GDM1 (cell line): ENCODE measurements at places on chromosomes 5 and 9.
A peak's percentile ranks its signal among the peaks of the same experiment; 100 is the strongest.

DNA sequence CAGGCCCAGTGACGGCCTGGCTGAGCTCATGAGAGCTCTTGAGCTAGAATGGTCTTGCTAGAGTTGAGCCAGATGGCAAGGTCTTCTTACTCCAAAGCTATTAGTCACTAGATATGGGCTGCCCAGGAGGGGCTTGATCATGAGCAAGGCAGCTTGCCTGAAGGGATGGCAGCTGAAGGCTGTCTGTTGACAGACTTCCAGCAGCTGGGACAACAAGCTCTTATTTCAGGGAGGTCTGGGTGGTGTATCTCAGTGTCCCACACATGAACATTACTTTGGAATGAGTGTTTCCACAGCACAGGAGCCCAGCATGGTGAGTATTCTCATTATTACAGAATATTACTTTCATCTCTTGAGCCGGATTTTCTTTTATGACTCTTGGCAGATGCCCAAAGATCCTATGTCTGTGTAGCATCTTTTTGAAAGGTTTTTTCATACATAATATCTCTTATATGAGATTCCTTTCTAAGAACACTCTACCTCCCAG lies 414.1 kb downstream of the ARHGEF28 start:
- DNase-seq, result no peak

DNA sequence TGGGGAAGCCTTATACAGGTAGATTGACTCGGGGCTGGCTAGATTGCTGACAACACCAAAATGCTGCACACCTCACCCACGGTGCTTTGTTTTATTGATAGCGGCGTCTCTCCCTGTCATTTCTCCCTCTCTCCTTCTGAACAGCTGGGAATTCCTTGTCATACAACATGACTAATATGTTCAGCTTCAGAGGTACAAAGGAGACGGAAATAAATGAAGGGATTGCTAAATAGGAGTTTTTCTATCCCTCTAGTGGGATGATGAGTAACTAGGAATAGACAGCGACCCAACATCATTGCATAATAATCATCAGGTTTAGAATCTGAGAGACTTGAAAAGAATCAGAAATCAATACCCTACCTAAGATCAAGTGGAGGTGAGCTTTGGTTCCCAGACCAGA lies 337.7 kb upstream of the PANK3 start:
- no peak for DNase-seq

GRCh38 chr9:4822057-4822456 lies 29.3 kb downstream of the RCL1 start:
- DNase-seq, result no peak

DNA sequence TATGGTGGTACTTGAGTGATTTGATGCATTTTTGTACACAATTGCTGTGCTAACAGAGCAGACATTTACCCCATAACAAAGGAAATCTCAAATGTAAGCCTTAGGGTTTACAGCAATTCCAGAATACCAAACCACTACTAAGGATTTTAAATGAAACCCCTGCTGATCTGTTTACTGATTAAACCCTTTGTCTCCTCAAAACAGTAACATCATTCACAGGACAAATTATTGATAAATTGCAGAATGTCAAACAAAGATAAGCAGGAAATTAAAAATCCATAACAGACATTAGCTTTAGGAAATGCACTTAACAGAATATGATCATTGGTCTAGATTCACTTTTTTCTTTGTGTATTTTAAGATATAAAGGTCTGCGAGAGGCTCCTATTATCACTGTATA lies 1016.4 kb upstream of the DMAC1 start:
- no peak for DNase-seq

DNA sequence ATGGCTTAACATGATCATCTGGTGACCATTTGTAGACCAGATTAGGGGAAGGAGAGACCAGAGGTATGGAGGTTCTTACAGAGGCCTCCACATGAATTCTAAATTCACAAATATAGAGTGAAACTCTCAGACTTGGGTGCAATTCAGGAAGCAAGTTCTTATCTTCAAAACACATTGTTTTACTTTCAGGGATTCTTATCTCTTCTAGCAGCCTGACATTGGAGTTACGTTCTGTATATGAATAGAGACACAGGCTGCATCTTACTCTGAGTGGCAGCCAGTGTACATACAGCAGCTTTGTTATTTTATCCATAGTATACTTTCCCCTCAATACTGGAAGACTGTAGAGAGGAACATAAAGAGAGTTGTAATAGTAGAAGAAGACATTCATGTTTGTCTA lies 1331.7 kb upstream of the WWC1 start:
- no peak for DNase-seq

- peak; percentile 12 for DNase-seq
These were observed 4.6 kb downstream of the NIPAL4 start for GRCh38 chr5:157464519-157465171.

GRCh38 chr9:15635752-15636151 lies 82.9 kb downstream of the CCDC171 start:
- peak; percentile 5 for DNase-seq

GRCh38 chr5:68999181-68999580 lies 94.6 kb upstream of the SLC30A5 start:
- DNase-seq, result no peak

- DNase-seq, result no peak
These were observed 456.7 kb downstream of the TLE4 start for GRCh38 chr9:80028501-80028900.

DNA sequence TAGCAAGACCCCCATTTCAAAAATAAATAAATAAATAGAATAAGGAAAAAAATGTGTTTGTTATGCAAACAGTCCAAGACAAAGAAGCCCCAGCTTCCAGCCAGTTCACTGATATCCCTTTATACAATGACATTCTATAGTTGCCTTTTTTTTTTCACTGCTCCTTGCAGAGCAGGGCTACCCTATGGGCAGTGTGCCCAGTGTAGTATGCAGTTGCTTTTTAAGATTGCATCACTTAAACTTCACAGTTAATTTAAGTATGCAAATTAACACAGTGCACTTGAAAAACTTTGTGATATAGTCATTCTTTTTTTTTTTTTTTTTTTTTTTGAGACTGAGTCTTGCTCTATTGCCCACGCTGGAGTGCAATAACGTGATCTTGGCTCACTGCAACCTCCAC lies 40.8 kb upstream of the ARRDC3 start:
- DNase-seq, result no peak

- DNase-seq, result no peak
These were observed 39.2 kb downstream of the NEK6 start for GRCh38 chr9:124296796-124297550.

DNA sequence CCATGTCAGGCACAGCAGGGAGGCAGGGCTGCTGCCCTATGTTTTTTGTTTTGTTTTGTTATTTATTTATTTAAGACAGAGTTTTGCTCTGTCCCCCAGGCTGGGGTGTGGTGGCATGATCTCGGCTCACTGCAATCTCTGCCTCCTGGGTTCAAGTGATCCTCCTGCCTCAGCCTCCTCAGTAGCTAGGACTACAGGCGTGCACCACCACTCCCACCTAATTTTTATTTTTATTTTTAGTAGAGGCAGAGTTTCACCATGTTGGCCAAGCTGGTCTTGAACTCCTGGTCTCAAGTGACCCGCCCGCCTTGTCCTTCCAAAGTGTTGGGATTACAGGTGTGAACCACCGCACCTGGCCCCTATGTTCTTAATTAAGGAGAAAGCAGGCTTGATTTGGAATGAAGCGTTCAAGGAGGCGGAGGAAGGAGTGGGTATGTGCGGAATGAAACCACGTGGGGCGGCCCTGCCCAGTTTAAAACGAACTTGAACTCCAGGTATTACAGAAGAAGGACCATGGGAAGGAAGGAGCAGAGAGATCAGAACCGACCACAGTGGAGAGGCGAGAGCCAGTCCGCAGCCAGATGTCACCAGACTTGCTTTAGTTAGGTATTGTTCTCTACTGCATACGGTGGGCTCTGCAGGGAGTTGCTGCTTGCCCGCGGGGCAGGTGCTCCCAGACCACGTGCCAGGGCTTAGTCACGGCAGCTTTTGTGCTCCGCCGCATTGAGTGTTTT lies 34.9 kb upstream of the EPB41L4B start:
- DNase-seq, result no peak

DNA sequence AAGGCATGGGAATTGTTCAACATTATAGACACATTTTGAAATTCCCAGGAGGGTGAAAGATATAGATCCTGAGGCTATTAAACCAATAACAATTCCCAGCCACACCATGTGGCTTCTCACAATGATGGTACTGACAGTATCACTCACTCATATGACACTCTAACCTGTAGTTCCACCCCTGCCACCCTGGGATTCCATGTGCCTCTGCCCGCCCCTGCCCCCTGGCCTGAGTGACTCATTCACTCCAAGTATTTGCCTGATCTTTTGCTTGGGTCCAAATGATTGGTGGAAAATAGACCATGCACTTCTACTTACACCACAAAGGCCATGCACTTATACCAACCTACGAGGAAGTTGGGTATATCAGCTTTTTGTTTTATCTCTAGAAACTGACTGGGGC lies 305.2 kb upstream of the DAB2 start:
- DNase-seq, result no peak

DNA sequence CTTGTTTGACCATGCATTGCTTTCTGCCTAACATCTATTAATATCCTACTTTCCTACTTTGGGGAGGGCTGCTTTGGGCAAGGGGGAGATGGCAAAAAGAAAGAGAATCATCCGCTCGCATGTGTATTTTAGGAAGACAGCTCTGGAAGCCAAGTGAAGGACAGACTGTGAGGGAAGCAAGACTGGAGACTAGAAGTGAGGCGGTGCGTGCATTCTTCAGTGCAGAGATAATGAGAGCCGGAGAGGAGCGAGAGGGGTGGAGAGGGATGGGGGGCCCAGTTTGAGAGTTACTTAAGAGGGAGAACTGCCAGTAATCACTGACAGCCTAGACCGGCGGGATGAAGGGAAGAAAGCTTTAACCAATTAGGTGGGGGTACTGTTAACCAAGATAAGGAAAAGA lies 151.7 kb upstream of the RAPGEF1 start:
- no peak for DNase-seq

DNA sequence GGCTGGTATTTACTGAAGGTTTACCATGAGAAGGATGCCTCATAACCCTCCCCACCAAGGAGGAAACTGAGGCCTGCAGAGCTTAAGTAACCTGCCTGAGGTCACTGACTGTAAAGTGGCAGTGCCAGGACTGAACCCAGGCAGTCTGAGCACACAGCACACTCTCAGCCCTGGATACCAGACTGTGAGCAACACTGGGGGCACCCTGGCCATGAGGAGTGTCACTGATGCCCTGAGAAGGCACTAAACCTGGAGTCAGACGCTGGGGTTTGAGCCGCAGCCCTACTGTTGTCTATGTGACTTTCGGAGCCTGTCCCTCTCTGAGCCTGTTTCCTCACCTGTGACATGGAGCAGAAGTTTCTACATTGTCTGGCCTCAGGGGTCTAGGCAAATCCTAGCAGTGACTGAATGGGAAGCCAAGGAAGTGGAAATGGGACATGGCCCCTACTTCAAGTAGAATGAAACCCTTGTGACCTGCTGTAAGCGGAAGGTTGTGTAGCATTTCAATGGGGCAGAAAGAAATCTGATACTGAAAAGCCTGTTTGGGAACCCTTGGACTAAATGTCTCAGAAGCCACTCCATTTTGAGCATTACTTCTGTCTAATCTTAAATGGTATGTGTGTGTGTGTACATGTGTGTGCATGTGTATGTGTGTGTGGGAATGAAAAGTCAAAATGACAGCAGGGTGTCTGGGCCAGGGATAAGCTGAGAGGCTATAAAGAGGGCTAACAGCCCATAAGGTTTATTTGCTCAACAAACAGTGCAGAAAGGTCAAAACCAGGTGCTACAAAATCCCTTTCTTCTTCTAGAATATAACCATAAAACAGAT lies 36.0 kb downstream of the B4GALT1 start:
- no peak for DNase-seq

DNA sequence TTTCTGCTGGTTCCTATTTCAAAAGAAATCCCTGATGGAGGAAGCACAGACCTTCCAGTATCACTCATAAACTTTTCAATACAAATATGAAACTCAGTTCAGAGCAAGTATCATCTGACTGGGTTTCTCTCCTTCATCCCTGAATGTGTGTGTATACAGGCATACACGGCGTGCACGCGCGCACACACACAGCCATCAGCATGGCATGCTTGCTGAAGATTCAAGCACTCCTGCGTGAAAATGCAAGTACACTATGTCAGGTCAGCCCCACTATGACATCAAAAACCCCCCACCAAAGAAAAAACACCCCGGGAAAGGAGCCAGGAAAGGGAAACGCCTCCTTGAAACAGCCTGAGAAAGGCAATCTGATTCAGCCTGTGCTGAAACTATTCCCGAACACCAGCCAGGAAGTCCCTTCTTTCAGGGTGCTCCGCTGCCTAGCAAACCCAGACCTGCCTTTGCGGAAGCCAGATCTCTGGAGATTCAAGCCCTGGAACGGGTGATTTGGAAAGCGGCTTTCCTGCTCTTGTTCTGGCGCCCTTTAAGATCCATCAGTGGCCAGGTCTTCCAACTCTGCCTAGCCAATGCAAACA lies 831 bp downstream of the KLHL3 start:
- DNase-seq, result no peak

GRCh38 chr5:142680605-142681259 lies 5.2 kb downstream of the FGF1 start:
- DNase-seq, result no peak

DNA sequence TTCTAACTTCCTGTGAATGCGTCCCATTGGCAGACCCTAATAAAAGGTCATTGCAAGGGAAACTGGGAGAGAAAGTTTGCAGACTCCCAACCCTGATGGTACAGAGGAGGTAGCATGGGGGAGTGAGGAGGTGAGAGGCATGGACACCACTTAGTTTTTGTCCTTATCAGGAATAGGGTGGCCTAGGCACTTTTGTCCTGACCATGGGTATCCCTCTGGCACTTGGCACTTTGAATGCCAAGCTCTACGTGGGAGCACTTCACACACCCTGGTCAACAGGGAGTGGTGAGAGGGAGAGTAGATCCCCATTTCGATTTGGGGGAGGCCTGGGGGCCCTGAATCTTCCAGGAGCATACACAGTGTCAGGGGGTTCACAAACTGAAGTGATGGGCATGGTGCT lies 75.6 kb upstream of the SH3PXD2B start:
- DNase-seq, result no peak

- no peak for DNase-seq
These were observed 2.2 kb downstream of the ZCCHC9 start for GRCh38 chr5:81303563-81303962.

DNA sequence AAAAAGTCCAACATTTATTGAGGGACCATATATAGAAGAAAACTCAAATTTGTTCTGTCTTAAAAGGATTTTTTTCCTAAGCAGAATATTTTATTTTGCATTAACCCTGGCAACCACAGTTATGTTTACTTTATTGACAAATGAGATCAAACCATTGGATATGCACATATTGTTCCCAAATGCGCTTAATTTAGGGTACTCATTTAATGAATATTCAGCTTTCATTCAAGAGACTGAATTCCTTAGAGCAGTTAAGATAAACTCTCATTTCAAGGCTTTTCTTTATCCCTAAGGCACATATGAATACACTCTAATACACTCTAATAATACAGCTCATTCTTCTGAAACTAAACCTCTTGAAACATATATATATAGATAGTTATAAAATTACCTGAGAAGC lies 150.2 kb downstream of the HMHB1 start:
- no peak for DNase-seq

GRCh38 chr5:143499480-143500114 lies 96.1 kb upstream of the NR3C1 start:
- no peak for DNase-seq

GRCh38 chr5:73280821-73281746 lies 108.1 kb downstream of the TMEM174 start:
- DNase-seq, result no peak

- no peak for DNase-seq
These were observed 71.9 kb downstream of the AMBP start for GRCh38 chr9:114006155-114006550.

- DNase-seq, result peak; percentile 99
These were observed at the start of gene SSBP2 for GRCh38 chr5:81751009-81751835. SSBP2 (minus strand) TSS chr5:81751097; CDS start chr5:81751042, 55 bp downstream.
